ENCODE measurements at places on chromosomes 11 and 22.

- no peak for DNase-seq
Observed at GRCh38 chr11:66862559-66863037, 5.7 kb downstream of the LRFN4 start.

DNA sequence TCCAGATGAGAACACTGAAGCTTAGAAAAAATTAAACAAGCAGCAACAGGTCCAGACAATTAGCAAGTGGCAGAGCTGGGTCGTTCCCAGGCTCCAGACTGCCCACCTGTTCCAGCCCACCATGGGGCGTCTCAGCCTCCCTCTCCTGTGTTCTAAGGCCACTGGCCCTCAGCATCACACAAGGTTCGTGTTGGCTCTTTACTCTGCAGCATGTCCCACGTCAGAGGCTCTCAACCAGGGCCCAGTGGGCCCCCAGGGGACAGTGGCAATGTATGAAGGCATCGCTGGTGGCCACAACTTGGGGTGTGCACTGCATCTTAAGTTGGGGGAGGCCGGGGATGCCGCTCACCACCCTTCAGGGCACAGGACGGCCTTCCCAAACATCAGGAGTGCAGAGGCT lies 6.2 kb downstream of the PDGFB start:
- DNase-seq, result no peak

DNA sequence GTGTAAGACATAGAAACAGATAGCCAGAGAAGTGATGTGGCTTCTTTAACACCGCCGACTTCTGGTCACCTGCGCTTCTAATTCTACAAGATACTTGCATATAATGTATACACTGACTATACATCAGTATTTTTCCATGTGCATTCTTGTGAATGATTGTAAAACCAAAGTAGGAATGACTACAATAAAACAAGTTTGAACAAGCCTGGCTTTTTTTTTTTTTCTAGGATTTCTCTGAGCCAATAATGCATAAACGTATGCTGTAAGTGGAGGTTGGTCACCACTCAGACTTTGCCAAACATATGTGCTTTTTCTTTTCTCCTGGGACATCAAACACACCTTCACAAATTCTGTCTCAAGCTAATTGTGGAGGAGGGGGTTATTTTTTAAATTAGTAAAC lies 237.8 kb upstream of the KIRREL3 start:
- DNase-seq, result no peak

GRCh38 chr11:47186700-47187695 lies 764 bp upstream of the PACSIN3 start:
- DNase-seq, result peak; percentile 40

DNA sequence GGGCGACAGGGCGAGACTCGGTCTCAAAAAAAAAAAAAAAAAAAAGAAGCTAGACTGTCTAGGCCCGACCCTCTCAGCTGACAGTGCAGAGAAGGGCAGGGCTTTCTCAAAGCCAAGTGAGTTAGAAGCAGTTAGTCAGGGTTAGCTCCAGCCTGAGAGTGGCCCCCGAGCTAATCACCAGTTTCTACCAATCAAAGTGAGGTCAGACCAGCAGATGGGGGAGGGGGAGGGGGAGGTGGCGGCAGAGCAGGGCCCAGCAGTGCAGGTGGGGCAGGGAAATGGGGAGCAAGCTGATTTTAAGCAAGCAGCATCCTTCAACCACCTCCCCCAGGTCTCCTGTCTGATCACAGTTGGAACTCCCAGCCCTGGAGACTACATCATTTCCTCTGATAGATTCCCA lies 55.3 kb upstream of the PRR5 start:
- no peak for DNase-seq

GRCh38 chr22:17754233-17754925 lies 19.9 kb downstream of the BID start:
- DNase-seq, result no peak

- peak; percentile 6 for DNase-seq
Observed at GRCh38 chr11:104332110-104332509, 168.2 kb upstream of the PDGFD start.

DNA sequence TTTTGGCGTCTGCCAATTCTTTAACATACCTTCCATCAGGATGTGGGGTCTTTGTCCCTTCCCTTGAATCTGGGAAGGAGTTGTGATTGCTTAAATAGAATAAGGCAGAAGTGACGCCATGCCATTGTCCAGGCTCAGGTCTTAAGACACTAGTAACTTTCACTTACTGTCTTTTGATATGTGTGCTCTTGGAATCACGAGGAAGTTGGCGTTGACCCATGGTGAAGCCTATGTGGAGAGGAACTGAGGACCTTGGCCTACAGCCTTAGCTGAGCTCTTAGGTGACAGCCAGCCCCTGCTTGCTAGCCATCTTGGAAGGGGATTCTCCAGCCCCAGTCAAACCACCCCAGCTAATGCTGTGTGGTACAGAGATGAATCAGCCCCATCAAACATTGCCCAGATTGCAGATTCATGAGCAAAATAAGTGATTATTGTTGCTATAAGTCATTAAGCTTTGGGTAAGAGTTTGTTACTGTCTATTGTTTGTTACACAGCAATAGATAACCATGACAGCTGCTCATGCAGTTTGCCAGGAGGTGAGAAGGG lies 17.6 kb upstream of the CLPB start:
- no peak for DNase-seq

DNA sequence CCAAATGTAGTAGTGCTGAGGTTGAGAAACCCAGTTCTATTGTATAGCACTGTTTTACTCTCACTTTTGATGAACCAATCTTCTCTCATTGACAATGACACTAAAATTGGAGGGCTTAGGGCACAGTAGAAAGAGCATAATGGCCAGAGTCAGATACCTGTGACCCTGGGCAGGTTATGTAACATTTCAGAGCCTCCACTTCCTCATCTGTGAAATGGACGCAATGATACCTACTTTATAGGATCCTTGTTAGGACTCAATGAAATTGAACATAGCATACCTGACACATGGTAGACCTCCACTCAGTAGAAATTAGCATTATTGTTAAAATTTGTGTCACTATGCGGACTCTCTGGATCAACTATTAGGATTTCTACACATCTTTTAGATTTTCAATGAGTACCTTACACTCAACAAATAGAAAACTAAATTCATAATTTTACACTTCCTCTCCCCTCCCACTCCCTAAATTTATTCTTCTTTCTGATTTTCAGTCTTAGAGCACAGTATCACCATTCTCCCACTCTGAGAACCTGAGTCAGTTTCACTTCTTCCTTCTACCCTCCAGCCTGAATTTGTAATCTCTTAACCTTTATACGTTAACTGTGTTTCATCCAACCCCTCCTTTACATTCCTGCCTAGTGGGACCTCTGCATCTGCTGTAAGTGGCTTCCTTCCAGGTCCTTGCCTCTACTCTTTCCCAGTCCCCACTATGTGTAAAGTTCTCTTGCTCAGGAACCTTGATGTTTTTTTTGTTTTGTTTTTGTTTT lies 78.3 kb downstream of the MICAL2 start:
- DNase-seq, result no peak

DNA sequence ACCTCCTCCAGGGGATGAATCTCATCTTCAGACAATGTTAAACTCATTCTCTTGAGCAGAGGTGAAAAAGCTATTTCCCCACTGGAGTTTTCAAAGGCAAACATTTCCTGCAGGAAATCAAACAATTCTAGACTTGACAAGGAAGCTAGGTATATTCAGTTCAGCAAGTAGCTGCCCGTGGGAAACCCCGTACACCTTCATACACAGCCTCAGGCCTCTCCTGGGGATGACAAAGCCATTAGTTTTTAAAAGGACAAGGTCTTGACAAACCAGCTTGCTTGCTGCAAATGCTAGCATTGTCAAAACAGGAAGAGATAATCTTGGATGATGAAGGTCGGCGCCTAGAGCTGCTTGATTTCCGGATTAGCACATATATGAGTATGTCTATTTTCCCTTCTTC lies 1630.8 kb upstream of the TENM4 start:
- no peak for DNase-seq

GRCh38 chr11:13667795-13668101 lies 720 bp upstream of the FAR1 start:
- no peak for DNase-seq

GRCh38 chr11:84543367-84544159 lies 1083.6 kb downstream of the DLG2 start:
- no peak for DNase-seq

DNA sequence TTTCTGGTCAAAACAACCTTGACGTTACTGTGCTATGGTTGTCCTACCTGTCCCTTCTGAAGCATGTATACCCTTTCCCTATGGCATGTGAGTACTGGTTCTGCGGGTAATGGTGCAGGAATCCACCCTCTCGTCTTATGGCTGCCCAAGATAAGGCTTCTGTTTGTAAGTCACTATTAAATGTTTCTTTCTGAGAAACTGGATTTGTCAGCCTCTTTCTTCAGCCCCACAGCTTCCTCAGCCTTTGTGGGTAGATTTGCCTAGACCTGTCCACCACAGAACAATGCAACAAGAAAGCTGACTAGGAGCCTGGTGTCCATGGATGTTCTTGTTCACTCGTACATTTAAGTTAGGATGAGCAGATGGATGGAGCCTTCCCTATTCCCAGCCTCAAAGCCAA lies 14.4 kb downstream of the MMP7 start:
- no peak for DNase-seq

DNA sequence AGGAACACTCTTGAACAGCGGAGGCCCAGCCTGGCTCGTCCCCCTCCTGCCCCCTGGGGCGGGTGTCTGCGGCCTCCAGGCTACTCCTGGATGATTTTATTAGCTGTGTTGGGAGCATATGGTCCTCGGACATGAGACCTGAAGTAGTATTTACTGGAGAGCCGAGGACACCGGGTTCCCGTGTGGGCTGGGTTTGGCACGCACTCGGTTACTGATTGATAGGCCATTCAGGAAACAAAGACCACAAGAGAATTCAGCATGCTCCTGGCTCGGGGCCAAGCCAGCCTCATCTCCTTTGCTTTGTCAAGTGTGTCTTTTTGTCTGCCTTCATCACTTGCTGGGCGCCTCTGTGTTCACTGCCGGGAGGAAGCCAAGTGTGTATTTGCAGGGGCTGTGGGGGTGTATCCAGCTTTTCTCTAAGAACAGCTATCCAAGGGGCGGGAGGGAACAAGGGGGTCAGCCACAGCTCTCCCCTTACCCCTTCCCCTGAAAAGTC lies 9.7 kb downstream of the FXYD2 start:
- DNase-seq, result no peak

DNA sequence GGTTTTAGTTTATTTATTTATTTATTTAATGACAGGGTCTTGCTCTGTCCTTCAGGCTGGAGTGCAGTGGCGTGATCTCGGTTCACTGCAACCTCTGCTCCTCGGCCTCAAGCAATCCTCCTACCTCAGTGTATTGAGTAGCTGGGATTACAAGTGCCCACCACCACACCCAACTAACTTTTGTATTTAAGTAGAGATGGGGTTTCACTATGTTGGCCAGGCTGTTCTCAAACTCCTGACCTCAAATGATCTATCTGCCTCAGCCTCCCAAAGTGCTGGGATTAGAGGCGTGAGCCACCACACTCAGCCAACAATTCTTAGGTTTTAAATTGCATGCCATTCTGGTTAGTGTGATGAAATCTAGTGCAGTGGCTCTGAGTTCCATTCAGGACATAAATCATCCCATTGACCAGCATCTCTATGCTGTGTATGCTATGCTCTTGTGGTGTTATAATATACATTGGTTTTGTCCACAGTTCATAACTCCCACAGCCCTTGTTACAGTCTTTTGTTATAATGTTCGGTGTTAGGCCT lies 28.5 kb downstream of the ZNF280B start:
- no peak for DNase-seq

DNA sequence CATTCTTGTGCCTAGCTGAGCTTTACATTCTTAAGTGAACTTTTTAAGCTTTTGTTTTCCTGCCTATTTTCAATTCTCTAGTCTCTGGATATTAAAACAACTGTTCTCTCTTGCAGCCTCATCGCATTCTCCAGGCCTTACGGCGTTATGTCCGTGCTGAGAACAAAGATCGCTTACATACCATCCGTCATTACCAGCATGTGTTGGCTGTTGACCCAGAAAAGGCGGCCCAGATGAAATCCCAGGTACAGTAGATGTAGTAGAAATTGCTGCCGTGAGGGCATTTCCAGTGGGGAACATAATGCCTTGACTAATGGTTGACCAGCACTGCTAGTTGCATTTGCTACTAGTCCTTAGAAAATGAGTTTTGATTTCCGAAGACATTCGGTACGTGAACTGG lies 29.7 kb upstream of the ST14 start:
- no peak for DNase-seq

GRCh38 chr11:45143494-45143893 lies 2.9 kb upstream of the PRDM11 start:
- DNase-seq, result no peak

DNA sequence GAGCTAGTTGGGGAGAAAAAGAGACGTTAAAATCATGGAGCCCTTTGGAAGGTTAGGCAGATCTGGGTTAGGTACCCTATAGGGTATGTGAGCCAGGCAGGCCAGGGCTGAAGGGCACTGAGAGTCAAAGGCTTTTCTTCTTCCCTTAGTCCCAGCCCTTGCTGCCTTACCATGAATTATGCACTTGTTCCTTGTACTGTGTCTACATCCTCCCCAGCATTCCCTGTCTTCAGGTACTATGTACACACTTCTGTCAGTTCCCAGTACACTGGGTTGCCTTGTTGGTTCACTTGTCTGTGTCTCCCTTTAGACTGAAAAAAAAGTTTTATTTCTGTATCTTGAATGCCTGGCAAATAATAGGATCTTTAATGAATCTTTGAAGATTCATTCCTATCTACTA lies 16.9 kb downstream of the RNF185 start:
- no peak for DNase-seq

DNA sequence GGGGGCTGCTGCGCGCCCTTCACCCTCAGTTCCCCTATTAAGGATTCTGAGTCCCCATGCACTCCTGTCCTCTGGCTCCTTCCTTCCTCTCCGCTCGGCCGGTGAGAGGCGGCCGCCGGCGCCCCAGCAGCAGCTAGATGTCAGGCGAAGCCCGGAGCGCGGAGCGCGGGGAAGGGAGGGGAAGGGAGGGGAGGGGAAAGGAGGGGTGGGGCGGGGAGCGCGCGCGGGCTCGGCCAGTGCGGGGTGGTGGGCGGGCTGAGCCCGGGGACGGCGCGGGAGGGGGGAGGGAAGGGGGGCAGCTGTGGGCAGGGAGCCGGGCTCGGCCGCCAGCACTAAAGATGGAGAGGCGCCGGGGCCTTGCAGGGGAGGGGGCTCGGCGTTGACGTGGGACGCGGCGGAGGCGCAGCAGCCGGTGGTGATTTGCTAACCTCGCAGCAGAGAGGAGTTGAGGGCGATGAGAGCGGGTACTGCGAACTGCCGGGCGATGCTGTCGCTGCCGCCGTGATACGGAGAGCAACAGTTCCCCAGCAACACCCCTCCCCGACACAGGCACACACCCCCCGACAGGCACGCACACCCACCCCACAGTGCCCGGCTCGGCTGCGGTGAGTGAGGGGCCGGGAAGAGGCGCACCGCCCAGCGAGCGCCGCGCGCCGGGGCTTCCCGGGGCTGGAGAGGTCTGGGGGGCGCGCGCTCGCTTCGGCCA lies at the start of gene ZBTB16:
Gene ZBTB16 (plus strand): TSS at position 434 of the 706 bp plus-strand sequence. CDS start 3,590 bp downstream, outside the sequence.
- peak; percentile 34 for DNase-seq

Data from AG20443 (cell line).